ENCODE measurements at places on chromosomes 13 and 19.

DNA sequence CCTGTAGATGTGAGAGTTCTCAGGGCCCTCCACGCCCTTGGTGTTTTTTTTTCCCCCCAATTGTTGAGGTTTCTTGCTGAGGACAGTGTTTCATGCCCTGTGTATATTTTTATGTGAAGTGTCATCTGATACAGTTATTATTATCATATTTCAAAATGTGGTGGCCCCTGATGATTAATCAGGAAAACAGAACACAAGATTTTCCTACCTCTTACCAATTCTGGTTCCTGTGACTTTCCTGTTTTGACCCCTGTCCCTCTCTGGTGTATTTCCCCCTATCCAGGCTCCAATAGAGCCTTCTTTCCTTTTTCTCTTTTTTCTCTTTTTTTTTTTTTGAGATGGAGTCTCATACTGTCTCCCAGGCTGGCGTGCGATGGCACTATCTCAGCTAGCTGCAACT, 642 bp downstream of the PSG8 start:
- no peak for DNase-seq

- no peak for DNase-seq
Observed at GRCh38 chr13:43831088-43831487, 44.3 kb upstream of the ENOX1 start.

DNA sequence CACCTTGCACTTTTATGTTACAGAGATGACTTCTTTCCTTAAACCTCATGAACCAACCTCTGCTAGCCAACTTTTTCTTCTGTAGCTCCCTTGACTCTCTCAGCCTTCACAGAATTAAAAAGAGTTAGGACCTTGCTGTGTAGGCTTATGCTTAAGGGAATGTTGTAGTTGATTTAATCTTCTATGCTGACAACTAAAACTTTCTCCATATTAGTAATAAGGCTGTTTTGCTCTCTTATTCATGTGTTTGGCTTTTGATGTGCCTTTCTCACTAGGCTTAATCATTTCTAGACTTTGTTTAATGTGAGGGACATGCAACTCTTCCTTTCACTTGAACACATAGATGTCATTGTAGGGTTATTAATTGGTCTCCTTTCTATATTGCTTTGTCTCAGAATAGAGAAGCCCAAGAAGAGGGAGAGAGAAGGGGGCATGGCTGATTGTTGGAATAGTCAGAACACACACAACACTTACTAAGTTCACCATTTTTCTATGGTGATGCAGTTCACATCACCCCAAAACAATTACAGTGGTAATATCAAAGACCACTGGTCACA, 509.5 kb downstream of the UQCRFS1 start:
- DNase-seq = no peak

DNA sequence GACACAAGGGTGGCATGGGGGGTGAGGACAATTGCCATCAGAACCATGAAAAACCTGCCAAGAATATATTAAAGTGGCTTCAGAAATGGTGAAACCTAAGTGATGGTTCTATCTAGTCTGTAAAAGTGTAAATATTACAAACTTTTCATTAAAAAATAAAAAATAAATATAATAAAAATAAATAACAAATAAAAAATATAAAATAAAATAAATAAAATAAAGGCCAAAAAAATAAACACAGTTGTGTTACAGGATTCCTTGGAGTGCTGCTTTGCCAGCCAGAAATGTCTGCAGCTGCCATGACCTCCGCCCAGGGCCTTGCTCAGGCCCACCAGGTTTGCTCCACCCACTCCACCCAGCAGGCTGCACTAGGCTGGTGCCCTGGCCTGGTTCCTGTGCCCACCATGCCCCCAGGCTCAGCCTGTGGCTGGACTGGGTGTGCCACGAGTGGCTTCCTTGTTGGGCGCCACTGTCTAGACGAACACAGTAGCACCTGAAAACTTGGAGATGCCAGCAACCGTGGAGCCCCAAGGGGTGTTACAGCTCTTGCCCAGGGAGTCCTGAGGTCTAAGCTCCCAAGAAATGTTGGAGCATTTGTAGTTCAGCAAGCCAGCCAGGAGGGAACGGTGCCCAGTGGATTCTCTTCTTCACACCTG, 20.9 kb downstream of the CCDC70 start:
- DNase-seq = no peak

DNA sequence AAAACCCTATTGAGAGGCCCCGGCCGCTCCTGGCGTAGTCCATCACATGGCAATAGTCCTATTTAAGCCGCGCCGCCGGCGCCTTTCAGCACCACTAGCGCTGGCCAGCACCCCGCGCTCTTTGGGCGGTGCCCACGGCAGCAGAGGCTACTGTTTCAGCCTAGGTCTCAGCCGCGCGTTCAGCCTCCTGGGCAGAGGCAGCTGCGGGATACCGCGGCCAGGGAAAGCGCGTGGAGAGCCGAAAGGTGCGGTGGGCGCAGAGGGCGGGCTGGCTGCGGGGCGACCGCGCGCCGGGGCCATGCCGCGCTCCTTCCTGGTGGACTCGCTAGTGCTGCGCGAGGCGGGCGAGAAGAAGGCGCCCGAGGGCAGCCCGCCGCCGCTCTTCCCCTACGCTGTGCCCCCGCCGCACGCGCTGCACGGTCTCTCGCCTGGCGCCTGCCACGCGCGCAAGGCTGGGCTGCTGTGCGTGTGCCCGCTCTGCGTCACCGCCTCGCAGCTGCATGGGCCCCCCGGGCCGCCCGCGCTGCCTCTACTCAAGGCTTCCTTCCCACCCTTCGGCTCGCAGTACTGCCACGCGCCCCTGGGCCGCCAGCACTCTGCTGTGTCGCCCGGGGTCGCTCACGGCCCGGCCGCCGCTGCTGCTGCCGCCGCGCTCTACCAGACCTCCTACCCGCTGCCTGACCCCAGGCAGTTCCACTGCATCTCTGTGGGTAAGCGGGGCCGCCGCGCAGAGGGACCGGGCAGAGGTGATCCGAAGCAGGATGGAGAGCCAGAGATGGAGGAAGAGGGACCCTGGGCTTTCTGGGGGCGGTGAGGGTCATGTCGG, at the start of gene GSX1:
TSS of gene GSX1 (plus strand) at position 91 of the 826 bp plus-strand sequence. CDS start at position 299, 208 bp downstream.
- DNase-seq = peak; percentile 38

GRCh38 chr13:45292176-45292575, 48.8 kb downstream of the TPT1 start:
- no peak for DNase-seq

DNA sequence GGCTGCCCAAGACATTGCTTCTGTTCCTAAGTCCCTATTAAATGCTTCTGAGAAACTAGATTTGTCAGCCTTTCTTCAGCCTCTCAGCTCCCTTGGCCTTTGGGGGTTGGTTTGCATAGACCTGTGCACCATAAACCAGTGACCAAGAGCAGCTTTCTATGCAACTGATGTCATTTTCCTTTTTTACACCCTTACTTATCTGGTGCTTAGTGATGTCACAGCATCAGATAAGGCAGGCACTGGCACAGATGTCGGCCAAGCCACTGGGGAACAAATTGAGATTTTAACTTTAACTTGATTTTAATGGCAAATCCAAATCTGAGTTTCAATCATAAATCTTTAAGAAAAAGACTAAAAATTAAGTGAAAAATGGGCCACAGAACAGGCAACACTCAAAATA, 59.8 kb downstream of the RUBCNL start:
- no peak for DNase-seq

DNA sequence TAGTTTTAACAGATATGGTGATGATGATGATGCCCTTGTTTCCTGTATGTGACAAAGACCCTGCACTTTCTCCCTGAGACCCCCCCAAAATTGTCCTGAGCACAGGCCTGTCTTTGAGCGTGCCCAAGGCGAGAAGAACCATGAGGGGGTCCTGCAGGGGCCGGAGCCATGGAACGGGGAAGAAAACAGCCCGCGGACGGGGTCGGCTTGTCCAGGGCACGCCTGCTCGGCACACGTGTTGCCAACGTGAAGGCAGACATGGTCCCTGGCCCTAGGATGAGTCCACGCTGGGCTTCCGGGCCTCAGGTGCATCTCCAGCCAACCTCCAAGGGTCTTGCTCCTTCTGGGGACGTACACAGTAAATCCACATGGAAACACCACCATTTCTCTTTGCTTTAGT, 90.8 kb downstream of the SLC7A1 start:
- no peak for DNase-seq

Data from stimulated activated CD4-positive, alpha-beta T cell treated with anti-CD3 and anti-CD28 coated beads, Interleukin-2, amount 100 ng/mL, for 24 hours (primary cell).